B cell (primary cell): ENCODE measurements at places on chromosomes 16 and 17. TPM values are rescaled to one million over a fixed set of nuclear protein-coding genes. Genes with fewer than 3 reads are reported as not detected.

Gene XAF1
- total RNA-seq = 116 and 127 TPM in 2 replicates

Gene JUP
- total RNA-seq = 56.1 and 63.3 TPM in 2 replicates

Gene TMEM204
- 0.27 and 0.58 TPM in 2 replicates for total RNA-seq

DNA sequence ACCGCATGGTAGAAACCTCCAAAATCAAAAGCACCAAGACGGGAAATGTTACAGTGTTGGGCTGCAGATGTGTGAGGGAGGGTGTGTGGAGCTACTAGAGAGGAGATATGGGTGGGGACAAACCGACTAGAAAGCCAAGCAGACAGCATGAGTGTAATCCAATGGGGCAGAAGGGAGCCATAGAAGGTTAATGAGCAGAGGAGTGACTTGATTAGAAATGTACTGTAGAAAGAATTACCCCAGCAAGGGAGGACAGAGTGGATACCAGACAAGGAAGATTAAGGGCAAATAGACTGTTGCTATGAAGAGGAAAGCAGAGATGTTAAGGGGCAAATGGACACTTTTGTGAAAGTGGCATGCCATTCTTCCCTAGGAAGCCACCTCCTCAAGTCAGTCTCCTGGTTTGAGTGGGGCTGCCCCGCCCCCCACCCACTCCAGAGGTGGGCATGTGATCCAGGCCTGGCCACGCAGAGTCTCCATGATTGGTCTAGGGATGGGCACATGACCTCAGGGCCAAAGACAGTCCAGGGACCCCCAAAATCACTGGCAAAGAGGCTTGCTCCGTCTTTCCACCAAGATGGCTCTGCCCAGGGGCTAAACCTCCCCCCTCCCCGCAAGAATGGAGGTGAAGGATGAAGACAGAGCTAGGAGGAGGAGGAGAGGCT, 4.3 kb downstream of the COTL1 start:
- peak overlapping the region; percentile 72 for H3K27ac ChIP-seq
- peaks cover 67% of the 10 kb centered on the region for H3K36me3 ChIP-seq
- no peaks in the 10 kb centered on the region for H3K27me3 ChIP-seq
- H3K4me3 ChIP-seq = no peak overlapping the region

GRCh38 chr17:57021226-57021940, 43.5 kb downstream of the SCPEP1 start:
- H3K4me3 ChIP-seq = no peak overlapping the region
- DNase-seq = no peak
- no peak overlapping the region for H3K27ac ChIP-seq
- H3K27me3 ChIP-seq = no peaks in the 10 kb centered on the region

GRCh38 chr17:61425682-61426481, 26.2 kb downstream of the TBX2 start:
- no peak for DNase-seq
- no peaks in the 10 kb centered on the region for H3K36me3 ChIP-seq
- H3K27ac ChIP-seq = no peak overlapping the region
- no peaks in the 10 kb centered on the region for H3K27me3 ChIP-seq
- no peak overlapping the region for H3K4me3 ChIP-seq

GRCh38 chr17:41966463-41967140, at the start of gene CNP:
CNP (plus strand) TSS chr17:41966795; CDS start chr17:41966885, 90 bp downstream.
- no peaks in the 10 kb centered on the region for H3K27me3 ChIP-seq
- peak within 1 kb of the TSS; percentile 91 for H3K4me3 ChIP-seq

DNA sequence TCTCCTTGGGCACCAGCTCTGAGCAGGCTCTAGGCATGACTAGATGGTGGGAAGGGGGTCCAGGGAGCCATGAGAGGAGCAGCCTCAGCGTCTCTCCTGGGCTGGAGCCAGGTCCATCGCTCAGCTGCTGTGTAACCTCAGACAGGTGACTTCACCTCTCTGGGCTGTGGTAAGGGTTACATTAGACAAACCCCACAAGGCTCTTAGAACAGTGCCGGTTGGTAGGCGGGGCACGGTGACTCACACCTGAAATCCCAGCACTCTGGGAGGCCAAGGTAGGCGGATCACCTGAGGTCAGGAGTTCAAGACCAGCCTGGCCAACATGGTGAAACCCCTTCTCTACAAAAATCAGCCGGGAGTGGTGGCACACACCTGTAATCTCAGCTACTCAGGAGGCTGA, 18.1 kb upstream of the NPTX1 start:
- no peaks in the 10 kb centered on the region for H3K27me3 ChIP-seq
- H3K4me3 ChIP-seq = no peak overlapping the region
- H3K36me3 ChIP-seq = no peaks in the 10 kb centered on the region
- H3K27ac ChIP-seq = no peak overlapping the region

- peaks cover 27% of the 10 kb centered on the region for H3K4me1 ChIP-seq
- no peak overlapping the region for H3K27ac ChIP-seq
- H3K27me3 ChIP-seq = no peaks in the 10 kb centered on the region
- DNase-seq = no peak
These were observed 251.1 kb downstream of the SEC14L1 start for GRCh38 chr17:77391668-77392375.

DNA sequence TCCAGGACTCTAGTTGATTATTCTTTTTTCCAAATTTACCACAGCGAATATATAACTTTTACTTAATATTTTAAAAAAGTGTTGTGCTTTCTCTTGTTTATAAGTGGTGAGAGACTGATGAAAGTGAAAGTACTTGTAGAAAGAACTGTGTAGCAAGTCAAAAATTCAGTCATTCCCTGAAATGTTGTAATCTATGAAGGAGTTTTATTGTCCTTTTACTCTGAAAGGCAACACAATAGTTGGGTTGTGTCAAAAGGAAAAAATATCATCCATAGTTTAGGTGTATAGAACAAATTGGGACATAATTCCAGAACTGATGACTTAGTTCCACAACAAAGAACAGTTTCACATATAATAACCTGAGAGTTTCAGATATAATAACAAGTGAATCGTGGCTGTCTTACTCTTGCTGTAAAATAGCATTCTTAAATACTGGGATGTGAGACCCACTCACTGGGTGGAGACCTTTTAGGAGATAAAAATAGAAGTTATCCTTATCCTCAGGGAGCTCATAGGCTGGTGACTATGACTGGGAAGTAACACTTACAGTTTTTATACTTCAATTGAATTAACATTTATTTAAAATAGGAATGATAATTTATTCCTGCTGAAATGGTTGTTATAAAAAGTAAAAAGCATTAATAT, 20.6 kb downstream of the CYB5B start:
- H3K4me1 ChIP-seq = peaks cover 17% of the 10 kb centered on the region
- no peaks in the 10 kb centered on the region for H3K27me3 ChIP-seq
- peak overlapping the region; percentile 41 for H3K4me3 ChIP-seq
- DNase-seq = peak; percentile 27
- peaks cover 16% of the 10 kb centered on the region for H3K36me3 ChIP-seq

- no peak for DNase-seq
- no peaks in the 10 kb centered on the region for H3K4me1 ChIP-seq
- no peaks in the 10 kb centered on the region for H3K36me3 ChIP-seq
- no peak overlapping the region for H3K4me3 ChIP-seq
These were observed 191.8 kb downstream of the PARN start for GRCh38 chr16:14438256-14438655.

DNA sequence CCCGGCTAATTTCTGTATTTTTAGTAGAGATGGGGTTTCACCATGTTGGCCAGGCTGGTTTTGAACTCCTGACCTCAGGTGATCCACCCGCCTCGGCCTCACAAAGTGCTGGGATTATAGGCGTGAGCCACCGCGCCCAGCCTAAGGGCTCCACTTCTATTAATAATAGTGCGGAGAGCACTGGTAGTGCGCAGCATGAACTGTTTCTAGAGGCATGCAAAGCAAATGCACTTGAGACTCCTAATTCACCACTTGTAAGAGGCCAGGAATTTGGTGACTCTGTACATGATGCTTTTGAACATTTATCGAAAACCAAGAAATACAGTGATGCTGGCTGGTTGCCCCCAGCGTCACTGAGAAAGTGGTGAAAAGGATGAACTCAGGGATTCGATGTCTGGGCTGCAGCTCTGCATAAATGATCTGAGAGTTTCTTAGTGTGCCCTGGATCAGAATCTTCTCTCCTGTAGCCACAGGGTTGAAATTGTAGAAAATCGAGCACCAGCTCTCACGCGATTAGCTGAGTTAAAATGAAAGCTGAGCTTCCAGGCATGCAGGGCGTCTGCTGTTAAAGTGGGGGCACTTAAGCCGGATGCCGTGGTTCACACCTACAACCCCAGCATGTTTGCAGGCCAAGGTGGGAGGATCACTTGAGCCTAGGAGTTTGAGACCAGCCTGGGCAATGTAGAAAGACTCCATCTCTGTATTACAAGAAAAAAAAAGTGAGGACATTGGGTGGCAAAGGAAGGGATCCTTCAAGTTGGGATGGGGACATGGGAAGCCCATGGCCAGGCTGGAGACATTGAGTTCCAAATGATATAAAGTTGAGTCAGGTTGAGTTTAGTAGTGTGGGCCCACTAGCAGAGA, 4.8 kb downstream of the RNF213 start:
- no peak overlapping the region for H3K4me3 ChIP-seq
- H3K27me3 ChIP-seq = no peaks in the 10 kb centered on the region
- H3K27ac ChIP-seq = peak overlapping the region; percentile 64
- H3K36me3 ChIP-seq = peaks cover 41% of the 10 kb centered on the region
